ENCODE measurements at places on chromosomes 3 and 15. TPM values are rescaled to one million over a fixed set of nuclear protein-coding genes. Genes with fewer than 3 reads are reported as not detected.

- no peak for DNase-seq
These were observed 894.9 kb downstream of the DIPK2A start for GRCh38 chr3:144866476-144866875.

- no peak for DNase-seq
These were observed 46.7 kb downstream of the ANXA2 start for GRCh38 chr15:60351066-60351465.

GRCh38 chr15:69814932-69815331 lies 282.8 kb downstream of the TLE3 start:
- no peak for DNase-seq

- DNase-seq: peak; percentile 98
These were observed 235.0 kb upstream of the KBTBD8 start for GRCh38 chr3:66762916-66763693.

- DNase-seq: no peak
These were observed 24.8 kb upstream of the DET1 start for GRCh38 chr15:88571153-88571851.

- DNase-seq: no peak
These were observed 209.5 kb downstream of the DTWD1 start for GRCh38 chr15:49830391-49830790.

KLHL6 gene
- under 0.01 TPM for total RNA-seq

- DNase-seq: no peak
These were observed 251.5 kb downstream of the FAM43A start for GRCh38 chr3:194937144-194937543.

DNA sequence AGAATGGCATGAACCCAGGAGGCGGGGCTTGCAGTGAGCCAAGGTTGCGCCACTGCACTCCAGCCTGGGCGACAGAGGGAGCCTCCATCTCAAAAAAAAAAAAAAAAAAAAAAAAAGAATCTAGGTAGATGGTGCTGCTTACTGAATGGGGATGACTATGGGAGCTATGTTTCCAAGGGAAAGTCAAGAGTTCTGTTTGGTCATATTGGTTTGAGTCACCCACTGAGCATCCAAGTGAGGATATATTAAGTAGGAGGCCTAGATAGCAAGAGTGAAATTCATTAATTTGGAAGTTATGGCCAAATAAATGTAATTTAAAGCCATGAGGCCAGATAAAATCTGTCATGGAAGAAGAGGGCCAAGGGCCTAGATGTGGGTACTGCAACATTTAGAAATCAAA lies 9.0 kb upstream of the UACA start:
- no peak for DNase-seq

DNA sequence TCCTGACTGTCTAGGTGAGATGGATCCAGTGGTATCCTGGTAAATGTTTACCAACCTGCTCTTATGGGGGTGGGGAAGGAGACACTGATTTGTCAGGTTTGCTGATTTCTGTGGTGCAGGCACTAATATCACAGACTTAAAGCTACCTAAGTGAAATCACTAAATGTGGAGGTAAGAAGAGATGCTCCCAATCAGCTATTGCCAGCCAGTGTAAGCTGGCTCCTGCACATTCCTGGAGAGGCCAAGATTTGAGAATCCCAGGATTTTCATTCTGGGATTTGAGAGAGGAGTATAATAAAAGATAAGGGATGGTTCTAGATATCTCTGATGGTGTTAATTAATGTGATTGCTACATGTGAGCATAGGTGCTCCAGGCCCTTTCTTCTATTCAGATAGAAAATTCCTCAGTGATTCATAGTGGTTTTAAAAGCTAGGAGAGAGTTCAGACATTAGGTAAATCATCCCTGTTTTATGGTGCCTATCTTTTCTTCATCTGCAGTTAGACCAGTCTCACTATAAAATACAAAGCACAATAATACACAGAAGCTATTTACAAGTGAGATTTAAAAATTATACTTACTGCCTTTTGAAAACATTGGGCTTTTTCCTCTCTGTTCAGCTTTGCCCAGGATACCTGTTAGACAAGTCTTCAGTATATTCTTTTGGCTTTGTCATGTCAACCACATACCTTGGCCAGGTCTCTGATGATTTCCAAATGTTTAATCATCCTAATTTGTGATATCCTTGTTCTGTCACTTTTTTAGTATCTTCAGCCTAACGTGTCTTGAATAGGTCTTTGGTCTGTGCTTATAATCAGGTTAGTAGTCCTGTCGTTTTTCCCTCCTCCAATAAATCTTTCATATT lies 90.9 kb downstream of the MBNL1 start:
- peak; percentile 67 for DNase-seq

- DNase-seq: peak; percentile 73
These were observed 57.4 kb downstream of the MRPS25 start for GRCh38 chr3:15007681-15008141.

DNA sequence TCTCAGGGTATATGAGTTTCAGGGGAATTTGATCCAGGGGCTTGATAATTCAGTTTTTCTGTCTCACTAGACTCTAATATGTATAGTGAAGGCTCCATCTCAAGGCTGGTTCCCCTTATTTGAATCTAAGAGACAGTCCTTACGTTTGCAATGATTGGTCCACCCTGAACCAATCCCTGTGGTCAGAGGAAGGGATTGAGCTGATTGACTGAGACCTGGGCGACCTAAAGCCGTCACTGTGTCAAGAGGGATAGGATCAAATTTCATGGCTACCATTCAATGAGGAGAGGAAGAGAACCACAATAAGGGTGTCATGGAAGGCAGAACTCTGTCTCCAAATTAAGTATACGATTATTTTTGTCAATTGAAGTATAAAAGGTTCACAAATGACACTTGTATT lies 16.3 kb downstream of the NUDT16 start:
- no peak for DNase-seq

THPO gene
- not detected for total RNA-seq

- no peak for DNase-seq
These were observed 177.8 kb downstream of the CBLB start for GRCh38 chr3:105691053-105691452.

GRCh38 chr3:126954141-126954842 lies 28.6 kb upstream of the PLXNA1 start:
- peak; percentile 58 for DNase-seq

GRCh38 chr3:35664460-35664919 lies 25.2 kb downstream of the ARPP21 start:
- peak; percentile 33 for DNase-seq

DNA sequence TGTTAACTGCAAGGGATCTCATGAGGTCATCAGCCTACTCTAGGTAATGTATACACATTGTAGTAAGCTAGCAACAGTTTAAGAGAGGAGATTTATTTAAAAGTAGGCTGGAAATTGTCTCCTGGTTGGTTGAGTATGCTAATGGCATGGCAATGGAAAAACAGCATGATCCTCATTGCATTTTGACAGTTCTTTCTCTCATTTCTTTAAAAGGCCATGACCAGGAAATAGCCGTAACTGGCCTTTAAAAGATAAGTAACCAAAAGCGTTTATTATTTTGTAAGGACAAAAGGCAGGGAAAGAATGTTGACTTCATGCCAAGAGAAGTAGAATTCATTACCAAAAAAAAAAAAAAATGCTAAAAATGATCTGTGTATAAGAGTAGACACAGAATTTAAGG lies 310.3 kb downstream of the FGF12 start:
- no peak for DNase-seq

DNA sequence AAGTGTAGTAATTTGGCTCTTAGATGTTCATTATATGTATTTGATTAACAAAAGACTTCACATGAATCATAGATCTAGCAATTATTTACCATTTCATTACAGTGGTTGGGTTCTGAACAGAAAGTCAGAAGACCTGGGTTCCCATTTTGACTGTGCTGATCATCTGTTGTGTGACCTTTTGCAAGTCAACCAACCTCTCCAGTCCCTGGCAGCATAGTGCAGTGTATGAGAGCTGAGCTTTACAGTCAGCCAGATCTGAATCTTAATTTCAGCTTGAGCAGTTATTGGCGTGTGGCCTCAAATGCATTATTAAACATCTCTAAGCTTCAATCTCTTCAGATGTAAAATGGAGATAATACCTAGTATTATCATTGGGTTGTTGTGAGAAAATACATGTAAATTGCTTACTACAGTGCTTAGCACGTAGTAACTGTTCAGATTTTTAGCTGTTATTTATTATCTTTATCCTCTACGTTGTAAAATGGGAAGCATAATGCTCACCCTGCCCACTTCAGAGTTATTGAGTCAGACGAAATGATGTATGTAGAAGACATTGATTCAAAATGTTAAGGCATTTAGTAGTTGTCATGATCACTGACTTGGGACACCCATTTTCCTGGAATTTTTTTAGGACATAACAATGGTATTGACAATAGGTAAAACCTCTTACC lies 104.0 kb downstream of the KLHL25 start:
- no peak for DNase-seq

- no peak for DNase-seq
These were observed 3.8 kb downstream of the DCBLD2 start for GRCh38 chr3:98897701-98898100.

- no peak for DNase-seq
These were observed 22.7 kb upstream of the FRMD4B start for GRCh38 chr3:69408542-69408941.

PGBD4 gene
- total RNA-seq: 1.8 TPM

C2CD4A gene
- 1.3 TPM for total RNA-seq

GRCh38 chr3:15065550-15066007 lies 464 bp upstream of the MRPS25 start:
- no peak for DNase-seq

MITF gene
- 2.3 TPM for total RNA-seq

FMN1 gene
- 2.2 TPM for total RNA-seq

AADAC gene
- total RNA-seq: not detected

GRCh38 chr15:25422021-25422420 lies 16.8 kb downstream of the UBE3A start:
- DNase-seq: no peak

CSTA gene
- 107 TPM for total RNA-seq

ITIH4 gene
- 0.26 TPM for total RNA-seq

LMCD1 gene
- 1.2 TPM for total RNA-seq

- no peak for DNase-seq
These were observed 26.9 kb upstream of the MFSD1 start for GRCh38 chr3:158774965-158775364.

DNA sequence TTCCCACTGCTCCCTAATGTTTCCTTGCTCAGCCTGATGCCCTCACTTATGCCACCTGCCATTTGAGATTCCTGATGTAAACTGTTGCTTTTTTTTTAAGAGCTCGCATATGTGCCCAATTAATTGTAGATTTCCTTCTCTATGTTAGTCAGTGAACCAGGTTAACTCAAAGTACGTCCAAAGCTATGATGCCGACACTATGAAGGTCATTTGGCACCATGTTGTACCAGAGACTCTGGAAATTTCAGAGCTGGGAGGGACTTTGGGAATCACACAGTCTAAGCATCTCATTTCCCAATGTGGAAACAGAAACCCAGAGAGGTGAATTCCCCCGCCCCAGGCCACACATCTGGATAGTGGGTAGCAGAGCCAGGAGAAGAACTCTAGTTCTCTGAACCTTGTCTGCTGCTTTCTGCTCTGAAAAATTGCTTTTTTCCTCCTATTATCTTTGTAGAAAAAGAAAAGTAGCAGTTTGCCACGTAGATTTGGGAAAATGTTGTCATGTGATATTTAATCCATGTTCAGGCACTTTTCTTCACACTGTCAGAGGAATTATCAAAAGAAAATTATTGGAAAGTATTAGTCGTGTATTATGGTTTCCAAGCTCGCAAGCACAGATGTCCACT lies 38.5 kb upstream of the TNFAIP8L3 start:
- no peak for DNase-seq

GOLGA8J gene
- not detected for total RNA-seq

SH2D7 gene
- not detected for total RNA-seq

DNA sequence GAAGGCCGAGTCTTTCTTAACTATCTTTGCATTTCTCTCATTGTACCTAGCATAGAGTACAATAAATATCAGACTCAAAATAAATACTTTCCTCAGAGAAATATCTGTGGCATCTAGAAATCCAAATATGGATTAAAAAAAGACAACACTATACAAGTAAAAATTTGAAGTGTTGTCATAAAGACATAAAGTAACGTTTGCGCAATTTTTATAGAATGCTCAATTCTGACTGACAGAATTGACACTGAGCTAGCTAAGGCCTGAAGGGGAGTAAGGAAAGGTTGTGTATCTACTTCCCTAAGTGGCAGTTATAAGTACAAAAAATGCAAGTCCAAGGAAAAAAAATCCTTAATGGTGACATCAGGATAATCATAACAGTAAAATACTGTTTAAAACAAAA lies 1.1 kb downstream of the SEC11A start:
- no peak for DNase-seq

SPPL2A gene
- total RNA-seq: 64.5 TPM

DNA sequence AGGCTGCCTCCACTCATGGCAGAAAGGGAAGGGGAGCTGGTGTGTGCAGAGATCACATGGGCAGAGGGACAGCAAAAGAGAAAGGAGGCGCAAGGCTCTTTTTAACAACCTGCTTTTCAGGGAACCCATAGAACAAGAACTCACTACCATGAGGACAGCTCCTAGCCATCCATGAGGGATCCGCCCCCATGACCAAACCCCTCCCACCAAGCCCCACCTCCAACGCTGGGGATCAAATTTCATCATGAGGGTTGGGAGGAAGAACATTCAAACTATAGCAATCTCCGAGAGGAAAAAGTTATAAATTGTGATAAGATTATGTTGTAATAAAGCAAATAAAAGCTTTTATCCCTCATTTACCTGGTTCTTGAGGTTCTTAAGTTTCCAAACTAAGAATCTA lies 84.7 kb upstream of the LMCD1 start:
- peak; percentile 44 for DNase-seq

DNA sequence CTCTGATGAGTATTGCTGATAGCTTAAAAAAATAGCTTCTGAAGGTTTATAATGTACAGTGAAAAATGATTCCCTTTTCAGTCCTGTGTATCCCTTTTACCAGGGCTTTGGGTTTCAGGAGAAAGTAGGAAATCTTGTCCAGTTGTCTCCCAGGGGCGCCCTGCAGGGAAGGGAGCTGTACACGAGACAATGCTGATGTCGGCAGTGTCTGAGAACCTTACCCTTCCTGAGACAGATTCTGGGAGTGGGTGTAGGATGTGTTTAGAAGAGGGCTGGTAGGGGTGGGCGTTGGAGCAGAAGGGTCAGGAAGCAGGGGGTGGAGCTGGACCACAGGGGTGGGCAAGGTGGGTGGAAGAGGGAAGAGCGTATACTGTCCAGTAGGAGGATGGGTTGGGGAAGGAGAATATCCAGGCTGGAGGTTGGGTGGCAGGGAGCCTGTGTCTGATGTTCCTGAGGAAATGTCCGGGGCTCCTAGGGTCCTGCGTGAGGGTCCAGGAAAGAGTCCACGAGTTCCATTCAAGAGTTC lies 5.6 kb downstream of the THPO start:
- DNase-seq: no peak

GRCh38 chr3:155496206-155496605 lies 202.7 kb upstream of the STRIT1 start:
- no peak for DNase-seq

FOXB1 gene
- not detected for total RNA-seq

GRCh38 chr3:72123908-72124441 lies 339.0 kb upstream of the PROK2 start:
- peak; percentile 100 for DNase-seq

GRCh38 chr3:101677436-101678286 lies 729 bp upstream of the ZBTB11 start:
- DNase-seq: no peak

DAZL gene
- not detected for total RNA-seq

PLA2G4F gene
- total RNA-seq: 10.2 TPM
